ENCODE measurements at places on chromosomes 7 and 10. TPM values are rescaled to one million over a fixed set of nuclear protein-coding genes. Genes with fewer than 3 reads are reported as not detected.

GRCh38 chr7:37344886-37345579 is 103.6 kb downstream of the ELMO1 start:
- no peak for DNase-seq

DNA sequence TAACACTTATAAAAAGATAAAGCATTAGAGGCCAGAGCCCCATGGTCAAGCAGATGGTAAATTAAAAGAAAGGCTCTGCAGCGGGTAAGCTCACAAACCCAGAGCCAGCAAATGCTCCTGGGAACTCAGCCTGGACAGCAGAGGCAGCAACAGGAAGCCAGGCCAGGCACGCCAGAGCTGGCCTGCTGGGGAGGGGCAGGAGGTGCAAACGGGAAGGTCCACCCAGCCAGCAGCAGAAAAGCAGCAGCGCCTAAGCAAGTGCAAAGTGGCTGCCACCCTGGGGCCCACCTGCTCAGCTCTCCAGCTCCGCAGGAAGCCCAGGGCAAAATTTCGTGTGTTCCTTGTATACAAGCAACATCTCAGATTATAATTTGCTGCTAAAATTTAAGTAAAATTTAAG is 82.7 kb upstream of the GPR22 start:
- DNase-seq: no peak

- DNase-seq: no peak
Measured at GRCh38 chr10:35876248-35876647, 234.2 kb upstream of the FZD8 start.

DNA sequence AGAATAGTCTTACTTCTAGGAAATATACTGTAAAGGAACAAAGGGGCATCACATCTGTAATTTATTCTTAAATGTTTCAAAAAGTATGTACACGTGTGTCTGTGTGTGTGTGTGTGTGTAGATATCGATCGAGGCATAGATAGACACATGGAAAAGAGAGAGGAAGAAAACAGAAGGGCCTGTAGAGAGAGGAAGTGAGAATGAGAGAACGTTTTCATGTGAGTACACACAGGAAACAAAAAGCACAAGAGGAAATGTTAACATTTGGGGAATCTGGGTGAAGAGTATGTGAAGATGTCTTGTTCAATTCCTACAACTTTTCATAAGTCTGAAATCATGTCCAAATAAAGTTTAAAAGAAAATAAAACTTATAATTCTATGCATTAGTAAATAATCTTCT is 286.5 kb upstream of the SORCS1 start:
- DNase-seq: no peak

DNA sequence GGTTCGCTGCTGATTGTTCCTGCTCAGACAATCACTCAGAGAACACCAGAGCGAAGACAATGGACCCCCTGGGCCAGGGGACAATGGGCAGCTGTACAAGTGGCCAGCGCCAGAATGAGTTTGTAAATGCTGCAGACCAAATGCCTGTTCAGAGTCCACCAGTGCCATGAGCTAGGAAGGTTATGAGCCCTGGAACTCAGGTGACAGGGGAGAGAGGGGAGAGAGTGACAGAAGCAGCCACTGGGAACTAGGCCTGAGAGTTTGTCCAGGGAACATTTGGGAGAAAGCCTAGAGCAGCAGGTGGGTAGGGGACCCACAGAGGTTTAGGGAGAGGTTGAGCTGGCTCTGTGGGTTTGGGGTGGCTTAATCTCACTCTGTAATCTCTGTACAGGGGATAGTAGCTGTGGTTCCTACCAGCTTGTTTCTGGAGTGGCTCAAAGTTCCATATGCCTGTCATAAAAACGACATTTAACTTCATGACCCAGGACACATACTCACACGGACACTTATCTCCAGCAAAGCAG is 60.4 kb downstream of the C10orf105 start:
- no peak for DNase-seq

SLC26A5 gene
- total RNA-seq: 0.48 TPM

C10orf62 gene
- total RNA-seq: 0.32 TPM

DNA sequence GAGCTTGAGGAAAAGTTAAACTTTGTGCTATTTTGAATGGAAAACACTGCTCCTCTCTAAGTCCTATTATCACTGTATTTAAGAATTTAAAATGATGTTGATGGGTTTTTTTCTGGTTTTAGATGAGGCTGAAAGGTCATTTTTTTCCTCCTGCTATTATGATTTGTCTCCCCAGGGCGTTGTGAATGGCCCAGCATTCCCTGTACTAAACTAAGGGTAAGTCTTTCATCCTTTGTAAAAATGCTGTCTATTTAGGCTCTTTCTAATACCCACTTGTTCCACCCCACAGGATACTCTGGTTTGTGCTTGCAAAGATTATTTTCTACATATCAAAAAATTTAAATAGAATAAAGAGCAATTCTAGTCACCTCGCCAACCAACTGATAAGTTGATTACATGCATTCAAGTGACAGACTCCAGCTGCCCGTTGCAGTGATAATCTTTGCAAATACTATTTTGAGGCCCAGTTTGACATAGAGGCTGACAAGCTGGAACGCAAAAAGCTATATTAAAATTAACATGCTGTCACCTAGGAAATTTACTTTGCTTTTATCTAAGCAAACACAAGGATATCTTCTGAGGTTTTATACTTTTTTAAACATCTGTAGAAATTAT is 222.3 kb upstream of the TMEM229A start:
- no peak for DNase-seq

BTBD16 gene
- total RNA-seq: not detected

DNA sequence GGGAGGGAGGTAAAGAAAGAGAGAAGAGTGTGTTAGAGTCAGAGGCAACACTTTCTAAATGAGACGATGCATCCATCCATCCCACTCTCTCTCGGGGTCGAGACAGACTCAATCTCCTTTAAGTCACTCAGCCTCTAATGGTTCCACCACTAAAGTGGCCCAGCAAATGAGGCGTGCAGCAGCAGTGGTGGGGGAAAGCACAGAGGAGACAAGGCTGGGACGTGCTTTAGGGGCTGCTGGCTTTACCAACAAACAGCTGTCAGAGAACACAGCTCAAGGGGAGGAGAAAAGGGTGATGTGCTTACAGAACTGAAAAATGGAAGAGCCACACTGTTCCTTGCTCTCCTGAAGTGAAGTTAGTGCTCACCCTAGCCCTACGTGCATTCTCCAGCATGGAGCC is 4.5 kb upstream of the SEC31B start:
- DNase-seq: no peak

METTL27 gene
- total RNA-seq: 1.6 TPM

Measured in breast epithelium (tissue), 4 donors.